ENCODE measurements at places on chromosomes 1 and 21.

DNA sequence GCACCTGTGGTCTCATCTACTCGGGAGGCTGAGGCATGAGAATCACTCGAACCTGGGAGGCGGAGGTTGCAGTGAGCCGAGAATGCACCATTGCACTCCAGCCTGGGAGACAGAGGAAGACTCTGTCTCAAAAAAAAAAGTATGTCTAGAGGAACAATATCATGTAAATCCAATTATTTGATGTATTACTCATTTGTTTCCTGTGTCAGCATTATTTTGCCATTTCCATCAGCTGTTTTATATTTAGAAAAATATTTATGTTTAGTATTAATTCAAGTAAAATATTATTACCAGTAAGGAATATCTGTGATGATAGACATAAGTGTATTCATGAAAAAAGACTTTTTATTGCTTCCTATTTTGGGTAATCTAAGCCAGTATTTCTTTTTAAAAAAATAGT lies 13.0 kb downstream of the TDRKH start:
- no peak for DNase-seq

- peak; percentile 26 for DNase-seq
Observed at GRCh38 chr1:207336559-207337467, 15.3 kb downstream of the CD55 start.

DNA sequence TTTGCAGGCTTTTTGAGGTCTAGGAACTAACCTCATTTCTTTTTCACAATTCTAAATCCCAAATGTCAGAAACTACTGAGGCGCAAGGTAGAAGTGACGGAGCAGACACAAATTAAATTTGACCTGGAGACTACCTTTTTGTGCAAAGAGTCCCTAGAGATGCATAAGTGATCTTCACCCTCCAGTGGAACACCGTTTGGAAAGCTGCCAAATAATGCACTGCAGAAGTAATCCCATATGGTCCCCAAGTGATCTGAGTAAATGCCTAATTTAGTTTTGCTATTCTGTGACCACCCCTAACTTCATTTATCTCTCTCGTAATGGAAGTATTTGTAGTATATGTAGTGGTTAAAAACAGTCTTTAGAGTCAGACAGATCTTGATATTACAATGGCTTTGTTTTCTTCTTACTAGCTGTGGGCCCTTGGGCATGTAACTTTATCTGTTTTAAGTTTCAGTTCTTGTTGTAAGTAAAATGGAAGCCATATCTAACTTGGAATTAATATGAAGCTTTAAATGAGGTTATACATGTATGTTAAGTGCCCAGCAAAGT lies 70.4 kb upstream of the IPO9 start:
- no peak for DNase-seq

DNA sequence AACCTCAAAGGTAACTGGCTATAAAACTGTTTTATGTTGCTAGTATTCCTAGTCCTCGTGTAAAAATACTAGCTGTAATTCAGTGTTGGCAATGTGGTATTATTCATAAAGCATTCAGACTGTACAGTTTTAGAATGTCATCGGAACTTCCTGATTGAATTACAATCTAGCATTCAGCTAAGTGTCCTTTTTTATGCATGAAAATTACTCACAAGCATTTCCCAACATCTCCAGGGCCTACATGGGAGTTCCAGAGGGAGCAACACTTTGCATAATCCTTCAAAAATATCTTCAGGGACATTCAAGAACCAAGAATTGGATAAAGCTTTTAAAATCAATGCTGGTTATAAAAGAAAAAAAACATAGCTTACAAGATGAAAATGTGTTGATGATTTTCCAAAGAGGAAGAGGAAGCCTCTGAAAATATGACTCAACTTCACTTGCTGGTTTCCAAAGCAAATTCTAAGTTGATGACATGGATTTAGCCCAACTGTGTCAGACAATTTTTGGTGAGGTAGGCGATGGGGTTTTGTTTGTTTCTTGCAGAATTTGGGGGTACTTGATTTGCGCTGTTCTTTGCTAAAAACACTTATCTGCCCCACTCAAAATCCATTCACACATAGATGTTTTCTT lies 137.8 kb downstream of the SLC44A5 start:
- no peak for DNase-seq

GRCh38 chr1:87089823-87090222 lies 175.4 kb downstream of the HS2ST1 start:
- no peak for DNase-seq

DNA sequence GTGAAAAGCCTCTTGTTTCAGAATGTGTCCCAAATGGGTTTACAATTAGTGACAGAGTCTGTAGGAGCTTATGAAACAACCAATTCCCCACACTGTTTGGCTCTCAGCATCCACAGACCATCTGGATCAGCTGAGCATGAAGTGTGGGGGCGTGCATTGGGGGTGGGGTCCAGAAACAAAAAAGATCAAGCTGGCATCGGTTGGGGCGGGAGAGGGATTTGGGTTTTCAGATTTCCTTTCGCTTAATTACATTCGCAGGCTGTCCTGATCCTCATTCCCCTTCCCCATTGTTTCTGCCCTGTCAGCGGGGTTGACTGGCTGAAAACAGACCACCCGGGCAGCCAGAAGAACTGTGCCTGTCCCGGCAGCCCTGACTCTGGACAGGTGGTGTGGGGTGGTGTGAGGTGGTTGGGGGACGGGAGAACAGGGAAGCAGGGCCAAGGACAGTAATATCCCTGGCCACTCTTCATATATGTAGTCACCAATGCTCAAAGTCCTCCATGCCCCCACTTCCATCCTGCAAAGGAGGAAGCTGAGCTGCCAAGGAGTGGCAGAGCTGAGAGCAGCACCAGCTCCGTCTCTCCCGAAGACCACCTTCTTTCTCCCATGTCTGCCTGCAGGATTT lies 92.0 kb downstream of the IER5 start:
- DNase-seq: no peak

DNA sequence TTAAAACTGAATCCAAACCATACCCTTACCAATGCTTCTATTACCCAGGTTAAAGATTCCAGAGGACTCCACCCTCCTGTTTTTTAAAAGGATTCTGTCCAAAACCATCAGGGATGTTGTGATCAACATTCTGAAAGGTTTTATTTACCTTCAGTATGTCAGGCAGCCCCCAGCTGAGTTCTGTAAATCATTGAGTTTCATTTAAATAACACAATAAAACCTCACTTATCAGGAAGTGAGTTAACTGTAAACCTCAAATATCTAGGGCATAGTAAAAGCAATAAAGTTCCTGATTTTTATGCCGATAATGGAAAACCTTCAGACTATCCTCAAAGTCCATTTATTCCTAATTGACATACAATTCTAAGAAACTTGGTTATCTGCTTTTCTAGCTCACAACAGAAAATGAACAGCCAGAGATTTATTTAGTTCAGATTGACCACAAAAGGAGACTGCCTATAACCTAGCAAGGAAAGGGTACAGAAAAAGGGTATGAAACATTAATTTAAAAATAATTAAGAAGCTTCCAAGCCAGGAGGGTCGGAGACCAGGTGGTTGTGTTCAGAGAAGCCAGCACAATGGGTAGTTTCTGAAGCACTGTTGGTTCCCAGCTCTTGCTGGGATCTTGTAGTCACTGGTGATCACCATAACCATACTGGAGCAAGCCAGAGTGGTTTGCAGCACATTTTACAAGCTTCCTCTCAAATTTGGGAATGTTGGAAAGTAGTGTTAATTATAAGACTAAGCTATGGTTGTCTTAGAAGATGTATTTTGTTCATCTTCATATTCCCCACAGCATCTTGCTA lies 336.4 kb upstream of the FMN2 start:
- DNase-seq: no peak

DNA sequence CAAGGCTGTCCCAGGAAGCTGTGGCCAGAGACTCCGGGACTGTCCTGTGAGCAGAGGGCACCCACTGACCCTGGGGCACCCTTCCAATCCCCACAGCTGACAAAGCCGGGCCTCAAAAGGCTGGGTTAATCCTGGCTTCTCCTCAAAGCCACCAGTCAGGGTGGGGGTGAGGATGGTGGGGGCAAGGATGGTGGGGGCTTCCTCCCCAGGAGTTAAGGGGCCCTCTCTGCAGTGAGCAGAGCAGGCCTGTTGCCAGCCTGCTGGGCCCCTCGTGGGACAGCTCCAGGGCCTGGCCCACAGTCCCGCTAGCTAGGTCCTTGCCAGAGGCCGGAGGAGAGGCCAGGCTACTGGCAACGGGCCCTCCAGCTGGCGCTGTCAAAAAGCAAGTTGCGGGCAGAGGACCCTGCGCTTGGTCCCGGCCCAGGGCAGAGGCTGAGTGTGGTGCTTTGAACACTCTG lies 37.9 kb upstream of the CCDC27 start:
- no peak for DNase-seq

DNA sequence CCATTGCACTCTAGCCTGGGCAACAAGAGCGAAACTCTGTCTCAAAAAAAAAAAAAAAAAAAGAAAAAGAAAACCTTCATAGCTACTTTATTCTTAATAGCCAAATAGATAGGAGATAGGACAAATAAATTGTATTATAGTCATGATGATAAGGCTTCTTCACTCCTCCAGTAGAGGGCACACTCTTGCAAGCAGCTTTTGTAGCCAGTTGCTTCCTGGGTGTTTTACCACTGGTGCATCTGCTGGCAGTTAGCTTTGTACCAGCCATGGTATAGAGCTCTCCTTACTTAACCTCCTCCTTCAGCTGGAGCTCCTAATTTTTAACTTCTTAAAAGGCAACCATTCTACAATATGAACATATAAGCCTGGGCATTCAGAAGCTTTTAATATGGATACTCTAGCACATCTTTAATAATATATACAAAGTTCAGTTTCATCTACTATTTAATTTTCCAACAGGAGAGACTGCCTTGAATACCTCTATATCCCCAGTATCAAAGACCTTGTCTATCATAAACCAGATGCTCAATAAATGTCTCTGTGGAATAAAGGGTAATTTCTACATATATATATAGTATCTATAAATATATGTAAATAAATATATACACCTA lies 35.8 kb downstream of the EVI5 start:
- peak; percentile 12 for DNase-seq

DNA sequence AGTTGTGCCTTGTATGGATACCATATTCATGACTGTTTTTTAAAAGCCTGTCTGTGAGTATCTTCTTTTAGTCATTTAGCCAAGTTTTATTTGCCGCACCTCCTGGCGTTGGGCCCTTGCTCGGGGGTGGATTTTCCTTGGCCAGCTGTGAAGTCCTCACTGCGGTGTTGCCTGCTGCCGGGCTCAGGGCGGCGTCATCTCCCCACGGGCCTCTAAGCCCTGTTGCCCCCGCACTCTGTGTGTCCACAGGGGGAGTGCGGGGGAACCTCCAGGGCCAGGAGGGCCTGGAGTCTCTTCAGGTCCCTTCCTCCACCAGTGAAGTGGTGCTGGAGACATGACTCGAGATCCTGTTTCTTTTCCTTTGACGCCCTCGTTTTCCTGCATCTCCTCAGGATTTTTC lies 65.8 kb upstream of the DIP2A start:
- DNase-seq: no peak

- no peak for DNase-seq
Observed at GRCh38 chr1:110243574-110243973, 33.5 kb downstream of the KCNC4 start.

GRCh38 chr1:3192361-3192760 lies 123.4 kb downstream of the PRDM16 start:
- DNase-seq: no peak

DNA sequence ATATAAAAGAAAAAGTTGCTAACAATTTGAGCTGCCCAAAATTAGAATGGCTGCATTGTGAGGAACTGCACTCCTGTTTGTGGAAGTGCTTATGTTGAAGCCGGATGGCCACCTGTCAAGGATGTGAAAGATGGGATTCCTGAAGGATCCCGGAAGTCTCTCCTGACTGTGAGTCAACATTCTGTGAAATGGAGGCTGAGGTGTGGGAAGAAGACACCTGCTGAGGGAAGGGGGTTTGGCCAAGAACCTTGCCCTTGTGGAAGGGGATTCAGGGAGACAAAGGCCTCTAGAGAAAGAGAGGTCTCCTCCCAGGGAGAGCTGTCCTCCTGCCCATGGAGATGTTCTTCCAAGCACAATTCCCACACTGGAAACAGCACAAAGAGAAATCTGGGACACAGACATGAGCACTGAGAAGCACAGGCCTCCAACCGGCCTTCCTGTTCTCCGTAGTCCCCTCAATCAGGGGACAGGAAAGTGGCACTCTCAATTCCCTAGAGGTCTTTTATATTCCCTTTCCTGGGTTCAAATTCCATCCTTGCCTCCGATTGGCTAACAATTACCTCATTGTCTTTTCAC lies 70.5 kb downstream of the CD2 start:
- no peak for DNase-seq

GRCh38 chr1:233704170-233704897 lies 90.4 kb downstream of the KCNK1 start:
- DNase-seq: no peak

GRCh38 chr1:76374086-76374485 lies 299.5 kb downstream of the ST6GALNAC3 start:
- no peak for DNase-seq

DNA sequence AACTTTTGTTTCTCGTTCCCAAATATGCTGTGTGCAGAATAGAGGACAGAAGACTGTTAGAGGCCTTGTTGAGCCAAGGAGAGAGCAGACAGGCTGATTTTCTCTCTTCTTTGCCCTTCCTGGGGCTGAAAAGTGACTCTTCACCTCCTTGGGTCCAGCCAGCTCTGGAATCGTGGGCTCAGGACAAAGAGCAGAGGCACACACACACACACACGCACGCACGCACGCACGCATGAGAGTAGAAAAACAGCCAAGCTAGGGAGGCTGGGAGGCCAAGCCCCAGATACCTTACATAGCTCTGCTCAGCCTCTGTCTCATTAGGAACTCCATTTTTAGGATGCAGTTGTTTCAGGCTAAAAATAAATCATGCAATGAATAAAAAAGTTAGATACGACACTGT lies at the start of gene CASQ2:
Gene CASQ2, minus strand, starts transcription at position 166 of the 400 bp plus-strand sequence. CDS start 173 bp downstream, outside the sequence.
- no peak for DNase-seq

DNA sequence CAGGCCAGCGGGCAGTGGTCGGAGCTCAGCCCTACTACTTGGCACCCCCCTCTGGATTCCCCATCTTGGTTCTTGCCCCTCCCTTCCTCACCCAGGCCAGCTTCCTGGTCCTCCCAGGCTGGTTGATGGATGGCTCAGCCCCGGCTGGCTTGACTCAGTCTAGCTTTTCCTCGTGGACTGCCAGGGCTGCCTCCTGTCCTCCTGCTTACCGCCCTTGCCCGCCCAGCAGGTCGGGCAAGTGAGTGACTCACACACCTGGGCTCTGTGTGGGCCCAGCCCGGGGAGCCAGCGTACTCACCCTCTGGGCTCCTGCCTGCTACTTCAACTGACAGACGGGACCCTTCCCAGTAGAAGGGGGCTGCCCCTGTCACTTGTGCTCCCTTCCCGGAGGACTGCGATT lies 19.5 kb upstream of the ARHGEF10L start:
- DNase-seq: no peak

DNA sequence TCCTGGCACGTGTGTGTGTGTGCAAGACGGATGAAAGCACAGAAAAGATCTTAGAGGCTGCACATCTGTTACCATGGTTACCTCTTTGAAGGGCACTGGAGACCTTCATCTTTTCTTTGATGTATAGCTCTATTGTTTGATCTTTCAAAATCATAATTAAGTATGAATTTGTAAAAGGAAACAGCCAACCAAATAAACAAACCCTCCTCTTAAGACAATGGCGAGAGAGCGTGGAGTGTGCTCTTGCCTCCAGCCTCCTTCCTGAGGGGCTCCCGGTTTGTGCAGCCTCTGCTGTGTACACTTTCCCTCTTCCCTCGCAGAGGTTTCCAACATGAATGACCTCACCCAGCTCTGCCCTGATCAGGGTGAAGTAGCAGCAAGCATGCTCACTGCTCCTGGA lies 27.9 kb downstream of the CACNA1S start:
- no peak for DNase-seq
